Activated CD4-positive, alpha-beta T cell treated with anti-CD3 and anti-CD28 coated beads, Interleukin-2, amount 50 U/mL, for 16 hours (primary cell): ENCODE measurements at places on chromosomes 3 and 15.

DNA sequence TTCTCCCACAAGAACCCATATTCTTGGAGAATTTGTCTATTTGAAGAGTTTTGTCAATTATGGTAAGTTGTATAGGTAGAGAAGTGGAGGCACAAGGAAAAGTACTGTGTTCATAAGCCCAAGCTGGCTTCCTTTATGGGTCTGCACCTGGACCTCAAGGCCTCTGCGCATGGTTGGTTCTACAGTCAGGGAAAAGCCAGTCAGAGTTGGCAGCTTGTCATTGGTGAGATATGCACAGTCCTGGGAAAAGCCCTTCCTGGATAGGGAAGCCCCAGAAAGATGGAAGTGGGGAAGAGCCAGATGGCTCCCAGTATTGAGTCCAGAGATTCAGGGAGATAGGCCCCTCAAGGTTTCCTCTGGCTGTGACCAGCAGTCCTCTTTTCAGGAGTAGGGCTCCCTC lies 15.8 kb downstream of the BOC start:
- DNase-seq, result no peak

DNA sequence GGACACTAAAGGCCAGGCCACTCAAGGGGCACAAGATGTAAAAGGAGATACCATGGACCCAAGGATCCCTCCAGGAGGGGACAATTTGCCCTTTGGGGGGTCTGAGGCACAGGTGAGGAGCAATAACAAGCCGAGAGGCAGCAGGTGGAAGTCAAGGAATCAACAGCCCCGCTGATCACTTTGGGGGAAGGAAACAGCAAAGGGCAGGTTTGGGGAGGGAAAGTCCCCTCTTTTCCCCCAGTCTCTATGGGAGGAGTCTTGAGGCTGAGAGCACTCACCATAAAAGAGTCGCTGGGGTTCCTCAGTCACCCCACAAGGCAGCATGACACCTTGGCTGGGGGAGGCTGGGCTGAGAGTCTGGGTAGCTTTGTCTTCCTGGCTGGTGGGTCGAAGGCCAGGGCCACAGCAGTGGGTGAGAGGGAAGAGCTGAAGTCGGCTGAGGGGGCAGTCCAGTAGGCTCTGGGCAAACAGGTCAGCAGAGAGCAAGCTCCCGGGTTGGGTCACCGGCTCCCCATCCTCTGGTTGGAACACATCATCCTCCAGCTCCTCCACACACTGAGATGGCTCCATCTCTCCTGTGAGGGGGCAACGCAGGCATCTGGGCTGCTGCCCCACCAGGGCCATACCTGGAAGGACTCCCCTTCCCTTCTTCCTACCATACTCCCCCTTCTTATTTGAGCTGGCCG lies 3.0 kb downstream of the BMF start:
- peak; percentile 65 for DNase-seq

GRCh38 chr15:89556413-89557262 lies 18.6 kb upstream of the TICRR start:
- peak; percentile 49 for DNase-seq

DNA sequence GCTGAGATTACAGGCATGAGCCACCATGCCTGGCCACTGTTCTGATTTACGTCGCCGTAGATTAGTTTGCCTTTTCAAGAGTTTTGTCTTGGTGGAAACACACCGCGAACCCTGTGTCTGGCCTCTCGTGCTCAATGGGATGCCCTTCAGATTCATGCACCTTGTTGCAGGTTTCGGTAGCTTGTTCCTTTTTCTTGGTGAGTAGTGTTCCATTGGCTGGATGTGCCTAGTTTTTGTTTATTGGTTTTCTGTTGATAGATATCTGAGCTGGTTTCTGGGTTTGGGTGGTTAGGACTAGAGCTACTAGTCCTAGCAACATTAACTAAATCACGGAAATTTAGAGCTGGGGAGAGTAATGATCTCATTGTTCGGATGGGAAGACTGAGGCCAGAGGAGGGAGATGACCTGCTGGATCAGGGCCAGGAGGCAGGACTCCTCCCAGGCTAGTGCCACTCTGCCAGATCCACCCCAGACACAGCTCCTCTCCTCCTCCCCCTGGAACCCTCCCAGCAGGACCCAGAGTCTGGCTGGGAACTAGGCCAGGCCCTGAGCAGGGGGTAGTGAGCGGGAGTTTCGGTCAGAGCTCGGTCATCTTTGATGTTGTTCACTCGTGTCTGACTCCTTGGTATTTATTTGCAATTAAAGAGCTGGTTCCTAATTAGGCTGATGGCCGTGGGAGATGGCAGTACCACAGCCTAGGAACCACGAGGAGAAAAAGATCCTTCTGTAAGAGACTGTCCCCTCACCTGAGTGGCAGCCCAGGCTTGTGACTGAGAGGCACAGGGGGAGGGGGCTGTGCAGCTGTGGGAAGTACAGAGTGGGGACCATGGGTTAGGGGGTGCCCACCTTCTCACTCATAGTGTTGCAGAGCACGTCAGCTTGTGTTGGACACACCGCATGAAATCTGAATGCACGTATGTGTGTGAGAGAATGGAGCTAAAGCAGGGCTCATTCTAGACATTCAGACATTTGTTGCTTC lies 73.4 kb downstream of the SMAD6 start:
- no peak for DNase-seq

DNA sequence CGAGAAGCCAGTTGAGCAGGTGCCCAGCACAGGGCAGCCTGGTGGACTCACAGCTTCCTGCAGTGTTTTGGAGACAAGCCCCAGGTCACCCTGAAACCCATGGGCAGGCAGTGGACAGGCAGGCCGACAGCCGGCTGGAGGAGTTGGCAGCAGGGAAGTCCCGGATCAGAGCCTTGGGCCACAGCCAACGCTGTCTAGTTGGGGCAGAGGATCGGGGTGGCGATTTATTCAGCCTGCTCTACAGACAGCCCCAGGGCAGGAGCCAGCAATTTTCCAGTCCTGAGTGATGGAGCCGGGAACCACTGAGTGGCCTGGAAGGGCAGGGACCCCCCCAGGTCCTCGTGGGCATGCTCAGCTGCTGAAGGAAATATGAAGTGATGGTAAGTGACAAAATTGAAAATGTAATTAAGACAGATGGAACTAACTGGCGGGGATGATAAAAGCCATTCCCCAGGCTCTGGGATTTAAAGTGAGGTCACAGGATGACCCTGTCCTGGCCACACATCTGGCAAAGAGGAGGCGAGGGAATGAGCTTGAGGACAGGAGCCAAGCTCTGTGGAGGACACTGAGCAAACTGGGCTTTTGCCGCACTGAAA lies 34.4 kb upstream of the TBC1D21 start:
- DNase-seq, result no peak

- DNase-seq, result no peak
Measured at GRCh38 chr3:170154084-170154483, 27.4 kb downstream of the PHC3 start.

DNA sequence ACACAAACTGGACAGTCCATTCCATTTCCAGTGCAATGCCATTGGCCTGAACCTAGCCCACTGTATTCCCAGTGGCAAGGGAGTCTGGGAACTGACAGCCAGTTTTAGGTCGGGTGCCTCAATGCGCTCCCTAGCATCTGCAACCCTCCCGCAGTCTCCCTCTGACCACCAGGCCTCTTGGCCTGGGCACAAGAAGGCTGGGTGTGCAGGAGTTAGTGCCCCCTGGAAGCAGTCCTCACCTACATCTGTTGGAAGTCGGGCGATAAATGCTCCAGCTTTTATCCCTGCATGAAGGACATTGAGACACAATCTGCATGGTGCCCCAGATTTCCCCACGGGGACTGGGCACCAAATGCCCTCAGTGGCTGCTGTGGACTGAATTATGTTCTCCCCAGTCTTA lies 12.7 kb downstream of the C3orf22 start:
- DNase-seq, result no peak

- DNase-seq, result peak; percentile 83
Measured at GRCh38 chr3:47989981-47990440, 26.2 kb downstream of the MAP4 start.
